ENCODE measurements at places on chromosomes 4 and X.

DNA sequence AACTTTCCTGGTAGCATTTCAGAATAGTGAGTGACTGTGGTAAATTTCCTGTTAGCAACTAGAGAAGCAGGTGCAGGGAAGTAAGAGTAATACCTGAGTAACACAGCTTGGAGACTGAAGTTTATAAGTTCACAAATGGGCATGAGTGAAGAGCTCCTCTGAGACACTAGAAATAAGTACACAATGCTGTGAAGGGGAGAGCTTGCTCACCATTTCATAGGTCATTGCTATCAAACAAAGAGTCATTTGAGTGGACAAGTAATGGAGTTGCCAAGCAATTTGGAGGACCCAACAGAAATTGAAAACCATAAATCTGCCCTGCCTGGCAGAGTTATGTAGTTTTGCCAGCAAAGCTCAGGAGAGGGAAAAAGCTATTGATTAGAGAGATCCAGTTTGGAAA lies 523.6 kb downstream of the TRAM1L1 start:
- DNase-seq, result peak; percentile 36

DNA sequence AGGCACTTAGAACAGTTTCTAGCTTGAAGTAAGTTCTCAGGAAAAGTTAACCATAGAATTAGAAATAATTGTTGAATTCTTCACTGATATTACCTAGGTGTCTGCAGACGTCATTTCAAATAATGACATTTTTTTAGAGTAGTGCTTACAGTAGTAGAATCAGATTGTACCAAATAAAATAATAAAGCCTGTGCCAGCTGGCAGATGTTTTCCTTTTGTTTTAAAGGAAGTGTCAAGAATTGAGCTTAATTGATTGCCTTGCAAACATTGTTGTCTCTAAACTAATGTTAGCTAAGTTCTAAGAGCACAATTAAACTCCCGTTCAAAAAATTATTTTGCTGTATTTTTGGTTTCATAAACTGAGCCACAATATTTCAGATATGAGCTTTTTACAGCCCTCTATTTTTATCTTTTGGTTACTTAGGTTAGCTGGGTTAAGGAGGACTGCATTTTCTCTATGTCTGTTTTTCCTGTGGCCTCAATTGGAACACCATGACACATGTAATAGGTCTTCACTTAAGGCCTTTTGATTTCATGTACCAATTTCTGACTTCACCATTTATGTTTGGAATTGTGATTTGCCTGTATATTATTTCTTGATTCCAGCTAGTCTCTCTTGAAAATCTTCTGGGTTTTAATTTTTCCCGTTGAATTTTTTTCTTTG lies 64.2 kb downstream of the DCUN1D4 start:
- no peak for DNase-seq

- no peak for DNase-seq
Observed at GRCh38 chrX:118862091-118862490, 38.5 kb downstream of the ZCCHC12 start.

DNA sequence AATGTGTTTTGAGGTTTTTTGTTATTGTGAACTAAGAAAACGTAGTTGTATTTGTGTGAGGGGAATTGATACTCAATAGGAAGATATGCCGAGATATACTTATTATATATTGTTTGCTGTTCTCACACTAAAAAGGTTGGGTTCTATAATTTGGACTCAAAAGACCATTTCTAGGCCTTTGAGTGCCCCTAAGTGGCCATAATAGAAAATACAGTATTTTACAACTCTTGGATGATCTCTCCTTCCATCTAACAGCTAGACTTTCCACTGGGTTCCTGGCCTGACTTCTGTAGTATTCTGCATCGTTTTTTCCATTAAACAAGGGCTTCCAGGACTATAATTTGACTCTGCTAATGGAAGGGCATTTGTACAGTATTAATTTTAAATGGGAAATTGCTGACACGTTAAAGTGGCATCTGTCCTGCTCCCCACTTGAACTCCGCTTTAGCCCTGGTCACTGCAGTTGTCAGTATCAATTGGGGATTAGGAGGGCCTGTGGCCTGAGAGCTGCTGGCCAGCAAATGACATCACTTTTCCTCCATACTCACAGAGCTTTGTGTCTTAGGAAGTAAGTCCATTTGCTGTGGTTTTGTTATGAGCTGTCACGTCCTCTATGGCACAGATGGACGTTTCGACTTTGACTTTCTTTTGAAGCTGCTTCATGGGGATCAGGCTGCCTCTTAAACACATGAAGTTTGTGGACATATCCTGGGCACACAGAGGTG lies 176.9 kb downstream of the SLIT2 start:
- DNase-seq, result no peak

GRCh38 chr4:130814896-130815295 lies 1718.9 kb downstream of the C4orf33 start:
- no peak for DNase-seq
